ENCODE measurements at places on chromosomes 3 and 15.

- H3K27ac ChIP-seq: no peak overlapping the region
- H3K4me3 ChIP-seq: no peak overlapping the region
- peaks cover 47% of the 10 kb centered on the region for H3K4me1 ChIP-seq
- no peaks in the 10 kb centered on the region for H3K36me3 ChIP-seq
- peaks cover 1% of the 10 kb centered on the region for H3K27me3 ChIP-seq
These were observed 215.7 kb upstream of the FEZF2 start for GRCh38 chr3:62589078-62589477.

DNA sequence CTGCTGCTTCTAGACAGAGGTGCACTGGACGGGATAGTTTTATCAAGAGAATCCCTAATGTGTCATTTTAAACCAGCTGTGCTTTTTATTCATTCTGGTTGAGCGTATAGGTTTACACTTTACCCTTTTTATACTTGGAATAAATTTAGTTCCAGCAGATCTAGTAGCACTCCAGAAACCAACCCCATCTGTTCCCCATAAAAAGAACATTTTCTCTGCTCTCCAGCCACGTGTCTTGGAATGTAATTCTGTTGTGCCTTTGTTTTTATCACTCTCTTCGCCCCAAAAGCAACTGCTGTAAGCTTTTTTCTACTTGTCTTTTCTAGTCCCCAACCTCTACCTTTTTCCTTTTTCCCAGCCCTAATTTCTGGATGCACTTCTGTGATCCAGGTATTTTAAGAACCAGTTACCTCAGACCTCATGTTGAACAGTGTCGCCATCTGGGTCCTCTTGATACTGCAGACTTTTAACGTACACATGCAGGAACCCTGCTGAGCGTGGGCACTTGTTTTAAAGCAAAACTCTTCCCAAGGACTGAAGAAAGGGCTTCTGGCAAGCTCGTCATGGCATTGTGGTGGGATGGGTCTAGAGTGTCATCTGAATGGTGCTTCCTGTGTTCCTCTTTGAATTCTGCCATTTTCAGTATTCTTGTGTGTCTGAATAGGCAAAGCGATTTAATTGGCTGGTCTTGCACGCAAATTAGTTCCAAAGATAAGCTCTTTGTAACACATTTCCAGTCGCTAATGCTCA lies 5.7 kb upstream of the EXOG start:
- H3K27ac ChIP-seq: no peak overlapping the region
- H3K27me3 ChIP-seq: peaks cover 2% of the 10 kb centered on the region
- no peak for DNase-seq
- H3K36me3 ChIP-seq: no peaks in the 10 kb centered on the region
- H3K4me1 ChIP-seq: peaks cover 23% of the 10 kb centered on the region

- H3K27ac ChIP-seq: no peak overlapping the region
- peaks cover 22% of the 10 kb centered on the region for H3K27me3 ChIP-seq
- H3K36me3 ChIP-seq: no peaks in the 10 kb centered on the region
- no peak for DNase-seq
These were observed 1.4 kb downstream of the EPHB1 start for GRCh38 chr3:134796281-134797056.

DNA sequence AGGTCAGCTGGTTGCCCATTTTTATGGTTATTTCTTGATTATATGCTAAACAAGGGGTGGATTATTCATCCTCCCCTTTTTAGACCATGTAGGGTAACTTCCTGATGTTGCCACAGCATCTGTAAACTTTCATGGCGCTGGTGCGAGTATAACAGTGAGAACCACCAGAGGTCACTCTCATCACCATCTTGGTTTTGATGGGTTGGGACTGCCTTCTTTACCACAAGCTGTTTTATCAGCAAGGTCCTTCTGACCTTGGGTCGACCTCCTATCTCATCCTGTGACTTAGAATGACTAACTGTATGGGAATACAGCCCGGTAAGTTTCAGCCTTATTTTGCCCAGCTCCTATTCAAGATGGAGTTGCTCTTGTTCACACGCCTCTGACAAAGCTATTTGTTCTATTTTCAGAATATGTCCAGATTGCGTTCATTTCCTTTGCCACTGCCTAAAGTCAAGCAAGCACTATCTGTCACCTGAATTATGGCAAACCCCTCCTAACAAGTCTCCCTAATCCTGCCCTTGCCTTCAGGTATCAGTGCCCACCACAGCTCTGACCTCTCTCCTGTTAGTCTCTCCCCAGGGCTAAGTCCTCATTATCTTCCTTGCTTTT lies 308.5 kb downstream of the ROBO2 start:
- no peak overlapping the region for H3K4me3 ChIP-seq
- H3K4me1 ChIP-seq: no peaks in the 10 kb centered on the region
- DNase-seq: peak; percentile 23
- H3K27me3 ChIP-seq: no peaks in the 10 kb centered on the region

GRCh38 chr3:122893282-122893681 lies 98.4 kb downstream of the SLC49A4 start:
- no peak overlapping the region for H3K27ac ChIP-seq
- peaks cover 28% of the 10 kb centered on the region for H3K4me1 ChIP-seq
- peak overlapping the region; percentile 39 for H3K4me3 ChIP-seq
- no peaks in the 10 kb centered on the region for H3K36me3 ChIP-seq

GRCh38 chr3:76954412-76954811 lies 85.5 kb upstream of the ROBO2 start:
- DNase-seq: no peak
- no peak overlapping the region for H3K4me3 ChIP-seq
- no peak overlapping the region for H3K27ac ChIP-seq
- no peaks in the 10 kb centered on the region for H3K4me1 ChIP-seq

DNA sequence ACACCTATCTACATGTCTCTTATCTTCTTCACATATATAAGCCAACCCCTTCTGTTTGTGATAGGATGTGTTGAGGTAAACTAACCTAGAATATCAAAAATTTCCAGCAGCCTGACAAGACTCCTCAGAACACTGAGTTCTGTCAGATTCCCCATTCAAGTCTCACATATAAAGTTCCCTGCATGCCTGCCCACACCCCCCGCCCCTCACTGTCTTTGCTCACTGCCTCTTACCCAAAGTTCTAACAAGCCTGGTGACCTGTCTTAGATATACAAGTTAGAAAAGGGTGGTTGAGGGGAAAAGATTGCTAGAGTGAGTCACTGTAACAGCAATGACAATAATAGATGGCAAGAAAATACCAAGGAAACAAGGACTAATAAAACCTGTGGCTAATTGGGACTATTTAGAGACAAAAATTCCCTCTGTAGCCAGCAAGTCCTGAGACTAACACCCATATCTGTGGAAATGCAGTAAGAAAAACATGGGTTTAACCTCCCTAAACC lies 40.1 kb downstream of the FBXO22 start:
- DNase-seq: peak; percentile 26
- H3K4me3 ChIP-seq: no peak overlapping the region
- H3K36me3 ChIP-seq: peaks cover 14% of the 10 kb centered on the region

DNA sequence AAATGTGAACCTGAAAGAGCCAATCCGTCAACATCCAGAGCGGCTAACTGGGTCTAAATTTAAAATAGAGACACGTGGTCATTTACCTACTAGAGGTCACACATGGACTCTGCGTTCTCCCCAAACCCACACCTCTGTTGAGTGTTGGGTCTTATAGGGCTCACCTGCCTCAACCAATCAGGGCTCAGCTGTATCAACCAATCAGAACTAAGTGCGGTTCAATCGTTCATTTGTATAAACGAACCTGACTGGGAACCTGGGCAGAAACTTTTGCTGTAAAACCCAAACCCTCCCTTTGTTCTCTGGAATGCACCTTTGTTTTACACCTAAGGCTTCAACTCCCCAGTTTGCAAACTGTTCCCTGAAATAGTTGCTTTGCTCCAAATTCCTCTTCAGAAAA lies 8.9 kb downstream of the DNAAF4 start:
- no peak overlapping the region for H3K27ac ChIP-seq
- no peaks in the 10 kb centered on the region for H3K36me3 ChIP-seq
- peak overlapping the region; percentile 95 for H3K4me3 ChIP-seq
- DNase-seq: no peak
- H3K4me1 ChIP-seq: peaks cover 9% of the 10 kb centered on the region
- peaks cover 7% of the 10 kb centered on the region for H3K27me3 ChIP-seq

- no peak overlapping the region for H3K27ac ChIP-seq
- H3K27me3 ChIP-seq: peaks cover 58% of the 10 kb centered on the region
- H3K36me3 ChIP-seq: no peaks in the 10 kb centered on the region
These were observed 10.6 kb downstream of the HCN4 start for GRCh38 chr15:73357999-73358665.

GRCh38 chr15:81612631-81613030 lies 238.6 kb upstream of the TMC3 start:
- H3K27ac ChIP-seq: no peak overlapping the region
- no peaks in the 10 kb centered on the region for H3K4me1 ChIP-seq
- H3K27me3 ChIP-seq: peaks cover 6% of the 10 kb centered on the region
- H3K36me3 ChIP-seq: no peaks in the 10 kb centered on the region

- H3K27me3 ChIP-seq: no peaks in the 10 kb centered on the region
- no peak overlapping the region for H3K4me3 ChIP-seq
- no peak overlapping the region for H3K27ac ChIP-seq
- no peaks in the 10 kb centered on the region for H3K36me3 ChIP-seq
- H3K4me1 ChIP-seq: no peaks in the 10 kb centered on the region
- DNase-seq: no peak
These were observed 29.6 kb upstream of the FNDC3B start for GRCh38 chr3:172009803-172010202.

- peak overlapping the region; percentile 77 for H3K27ac ChIP-seq
- no peaks in the 10 kb centered on the region for H3K27me3 ChIP-seq
- H3K4me1 ChIP-seq: peaks cover 66% of the 10 kb centered on the region
- DNase-seq: peak; percentile 73
These were observed 212.0 kb downstream of the MINAR1 start for GRCh38 chr15:79644091-79644490.

- no peak for DNase-seq
- H3K27me3 ChIP-seq: no peaks in the 10 kb centered on the region
- peaks cover 34% of the 10 kb centered on the region for H3K4me1 ChIP-seq
- H3K27ac ChIP-seq: no peak overlapping the region
These were observed 24.0 kb downstream of the PLSCR5 start for GRCh38 chr3:146581080-146581601.

DNA sequence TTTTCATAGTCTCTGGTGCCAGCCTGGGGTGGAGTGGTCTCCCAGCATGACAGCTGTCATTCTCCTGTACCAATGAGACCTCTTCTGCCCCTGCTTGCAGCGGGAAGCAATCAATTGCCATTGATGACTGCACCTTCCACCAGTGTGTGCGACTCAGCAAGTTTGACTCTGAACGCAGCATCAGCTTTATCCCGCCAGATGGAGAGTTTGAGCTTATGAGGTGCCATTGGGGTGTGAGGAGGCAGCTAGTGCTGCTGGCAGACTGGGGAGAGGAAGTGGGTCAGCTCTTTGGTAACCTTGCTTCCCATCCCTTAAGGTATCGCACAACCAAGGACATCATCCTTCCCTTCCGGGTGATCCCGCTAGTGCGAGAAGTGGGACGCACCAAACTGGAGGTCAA lies 4.4 kb upstream of the ABCF3 start:
- peaks cover 50% of the 10 kb centered on the region for H3K36me3 ChIP-seq
- H3K27ac ChIP-seq: peak overlapping the region; percentile 40
- DNase-seq: no peak
- no peak overlapping the region for H3K4me3 ChIP-seq

DNA sequence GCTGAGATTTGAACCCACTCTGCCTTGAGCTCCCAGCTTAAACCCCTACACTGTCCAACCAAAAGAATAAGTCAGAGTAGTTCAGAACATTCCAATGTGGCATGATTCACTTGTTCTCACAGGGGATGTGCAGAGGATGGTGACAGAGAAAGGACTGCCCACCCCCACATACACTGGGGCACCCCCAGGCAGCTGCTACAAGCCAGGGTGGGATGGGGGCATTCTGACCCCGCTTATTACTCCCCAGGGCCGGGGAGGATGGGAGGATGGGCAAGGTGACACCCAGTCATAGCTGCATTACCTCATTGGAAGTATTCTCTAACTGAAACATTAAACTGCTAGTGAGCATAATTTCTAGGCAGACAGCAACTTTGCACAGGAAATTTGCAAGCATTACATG lies 126.0 kb upstream of the PRR20G start:
- no peak for DNase-seq
- H3K4me3 ChIP-seq: no peak overlapping the region
- no peaks in the 10 kb centered on the region for H3K36me3 ChIP-seq
- no peak overlapping the region for H3K27ac ChIP-seq
- H3K4me1 ChIP-seq: no peaks in the 10 kb centered on the region

DNA sequence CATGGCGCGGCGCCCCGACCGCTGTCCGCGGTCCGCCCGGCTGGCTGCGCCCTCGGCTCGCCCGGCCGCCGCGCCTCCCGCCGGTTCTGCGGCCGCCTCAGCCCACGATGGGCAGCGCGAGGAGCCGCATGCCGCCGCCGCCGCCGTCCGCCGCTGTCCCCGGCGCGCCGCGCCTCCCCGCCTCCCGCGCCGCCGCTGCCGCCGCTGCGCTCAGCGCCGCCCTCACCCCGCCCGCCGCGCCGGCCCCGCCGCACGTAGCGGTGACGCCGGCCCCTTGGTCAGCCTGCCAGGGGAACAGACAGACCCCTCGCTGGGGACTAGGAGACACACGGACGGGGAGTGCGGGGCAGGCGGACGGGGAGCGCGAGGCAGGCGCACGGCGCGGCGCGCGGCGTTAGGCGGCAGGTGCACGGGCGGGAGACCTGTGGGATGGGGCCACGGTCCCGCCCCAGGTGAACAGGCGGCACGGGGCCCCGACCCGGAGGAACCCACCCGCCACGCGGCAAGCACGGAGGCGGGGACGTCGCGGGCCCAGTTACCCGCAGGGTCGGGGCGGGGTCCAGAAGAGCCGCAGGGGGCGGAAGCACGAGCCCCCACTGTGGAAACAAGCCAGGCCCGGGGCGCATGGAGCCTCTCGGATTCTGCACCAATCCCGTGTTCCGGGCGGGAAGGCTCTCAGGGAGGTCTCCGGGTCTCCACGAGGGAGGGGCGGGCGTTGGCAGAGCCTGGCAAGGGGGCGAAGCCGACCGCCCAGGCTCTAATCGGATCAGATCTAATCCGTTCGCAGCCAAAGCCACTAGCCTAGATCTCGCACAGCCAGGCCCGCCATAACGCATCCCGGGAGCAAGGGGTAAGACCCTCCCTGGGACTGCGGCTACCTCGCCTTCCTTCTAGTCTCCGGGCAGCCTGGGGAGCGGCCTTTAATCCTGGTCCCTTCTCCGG lies at the start of gene CSPG5:
CSPG5 (minus strand) TSS at position 175 of the 942 bp plus-strand sequence; CDS start at position 3, 172 bp downstream.
- H3K4me3 ChIP-seq: peak within 1 kb of the TSS; percentile 53
- H3K4me1 ChIP-seq: peaks cover 4% of the 10 kb centered on the region
- H3K27ac ChIP-seq: no peak within 1 kb of the TSS
- no peak for DNase-seq
- no peaks in the 10 kb centered on the region for H3K36me3 ChIP-seq

- no peaks in the 10 kb centered on the region for H3K4me1 ChIP-seq
- H3K4me3 ChIP-seq: no peak overlapping the region
- DNase-seq: no peak
- no peak overlapping the region for H3K27ac ChIP-seq
- H3K27me3 ChIP-seq: no peaks in the 10 kb centered on the region
- no peaks in the 10 kb centered on the region for H3K36me3 ChIP-seq
These were observed 276.3 kb upstream of the ARRDC4 start for GRCh38 chr15:97684249-97684648.

Measured in HFFc6 (cell line).